OCI-LY7 (cell line): ENCODE measurements at places on chromosomes 1 and 21. TPM values are rescaled to one million over a fixed set of nuclear protein-coding genes. Genes with fewer than 3 reads are reported as not detected.

PCNX2 gene
- 26.9 and 30.6 TPM in 2 replicates for total RNA-seq

RABGGTB gene
- 144 and 165 TPM in 2 replicates for total RNA-seq

PPP1R12B gene
- total RNA-seq, result 23.5 and 24.0 TPM in 2 replicates

L1TD1 gene
- total RNA-seq, result not detected in 2 replicates

ATAD3C gene
- total RNA-seq, result 2.1 and 3.0 TPM in 2 replicates

C1orf56 gene
- 0.25 TPM in 1 of 2 replicates, not detected in the other for total RNA-seq

ADCY10 gene
- 0.15 TPM in 1 of 2 replicates, not detected in the other for total RNA-seq

PPM1J gene
- total RNA-seq, result 3.7 and 4.2 TPM in 2 replicates

NENF gene
- 12.7 and 15.0 TPM in 2 replicates for total RNA-seq

GRCh38 chr1:215710036-215710898 lies 143.2 kb downstream of the KCTD3 start:
- DNase-seq, result peak; percentile 58

GRCh38 chr1:203954788-203955552 lies 93.6 kb downstream of the SNRPE start:
- DNase-seq, result peak; percentile 78

GRCh38 chr1:201143726-201144635 lies 10.3 kb downstream of the TMEM9 start:
- no peak for DNase-seq

GRCh38 chr1:32753532-32754316 lies 51.2 kb upstream of the SYNC start:
- DNase-seq, result peak; percentile 76

- no peak for DNase-seq
These were observed 37.9 kb downstream of the TMPRSS2 start for GRCh38 chr21:41470054-41470453.

- DNase-seq, result no peak
These were observed 34.9 kb upstream of the CACNA1E start for GRCh38 chr1:181448461-181448860.

DNA sequence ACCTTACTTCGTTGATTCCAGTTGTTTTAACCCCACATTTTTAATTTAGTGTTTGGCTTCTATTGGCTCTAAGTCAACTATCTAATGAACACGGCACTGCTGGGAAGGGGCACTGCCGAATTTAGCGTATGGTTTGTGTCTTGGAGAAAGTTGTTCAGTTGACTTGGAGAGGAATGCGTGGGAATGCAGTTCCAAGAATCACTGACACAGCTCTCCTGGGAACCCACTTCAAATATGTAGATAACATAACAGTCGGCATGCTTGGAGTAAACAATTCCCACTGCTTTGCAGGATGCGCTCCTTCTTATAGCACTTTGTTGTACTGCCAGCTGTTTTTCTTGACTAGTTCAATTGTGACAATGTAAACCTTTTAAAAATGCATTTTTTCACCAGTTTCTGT lies 104.3 kb downstream of the RYR2 start:
- no peak for DNase-seq

DNA sequence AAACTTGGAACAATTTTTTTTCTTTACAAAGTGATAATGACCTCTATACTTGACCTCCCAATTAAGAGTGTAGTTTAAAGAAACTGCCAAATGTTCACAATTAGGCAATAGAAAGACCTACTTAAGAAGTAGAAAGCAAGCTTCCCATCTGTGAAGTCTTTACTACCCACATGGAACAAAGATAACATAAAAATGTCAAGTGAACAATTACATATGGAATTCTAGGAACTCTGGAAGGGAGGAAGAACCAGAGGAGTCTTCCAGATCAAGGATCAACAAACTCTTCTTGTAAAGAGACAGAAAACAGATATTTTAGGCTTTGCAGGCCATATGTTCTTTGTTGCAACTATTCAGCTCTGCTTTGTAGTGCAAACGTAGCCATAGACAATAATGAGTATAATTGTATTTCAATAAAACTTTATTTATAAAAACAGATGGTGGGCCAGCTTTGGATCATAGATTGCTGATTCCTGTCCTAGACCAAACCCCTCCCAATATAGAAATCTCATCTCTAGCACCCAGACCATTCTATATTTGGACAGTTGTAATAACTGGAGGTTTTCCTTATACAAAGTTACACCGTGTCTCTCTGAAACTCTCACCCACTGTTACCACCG lies 68.4 kb upstream of the MAGI3 start:
- no peak for DNase-seq

DNA sequence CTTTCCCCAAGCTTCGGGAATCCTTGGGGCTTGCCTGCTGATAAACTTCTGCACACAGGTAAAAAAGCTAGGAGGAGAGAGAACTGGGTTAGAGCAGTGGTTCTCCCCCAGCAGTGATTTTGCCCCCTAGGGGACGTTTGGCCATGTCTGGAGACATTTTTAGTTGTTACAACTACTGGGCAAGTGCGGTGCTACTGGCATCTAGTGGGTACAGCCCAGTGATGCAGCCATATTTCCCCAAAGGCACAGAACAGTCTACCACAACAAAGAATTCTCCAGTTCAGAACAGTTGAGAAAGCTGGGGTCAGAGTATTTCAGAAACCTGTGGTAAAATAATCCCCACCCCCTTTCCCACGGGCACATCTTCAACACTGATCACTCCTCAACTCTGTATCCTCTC lies 41.3 kb downstream of the LRRC71 start:
- peak; percentile 59 for DNase-seq

GRCh38 chr21:45019887-45020537 lies 54.4 kb upstream of the ADARB1 start:
- no peak for DNase-seq

DNA sequence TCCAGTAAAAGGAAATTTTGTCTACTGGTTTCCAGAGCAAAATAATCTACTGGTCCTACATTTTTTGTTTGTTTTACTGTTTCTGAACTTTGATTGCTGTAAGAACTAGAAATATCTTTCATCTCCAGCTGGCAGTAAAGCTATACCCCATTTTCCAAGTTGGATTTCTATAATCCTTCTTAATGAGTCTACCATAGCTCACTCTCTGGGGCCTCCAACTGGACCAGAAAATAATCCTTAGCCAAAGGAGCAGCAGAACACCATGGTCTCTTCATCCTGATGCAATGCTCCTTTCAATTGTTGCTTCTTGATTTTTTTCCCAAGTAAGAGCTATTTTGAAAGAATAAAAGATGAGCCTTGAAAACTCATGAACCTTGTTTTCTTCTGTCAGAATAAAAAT lies 110.0 kb upstream of the COL11A1 start:
- DNase-seq, result no peak

DNA sequence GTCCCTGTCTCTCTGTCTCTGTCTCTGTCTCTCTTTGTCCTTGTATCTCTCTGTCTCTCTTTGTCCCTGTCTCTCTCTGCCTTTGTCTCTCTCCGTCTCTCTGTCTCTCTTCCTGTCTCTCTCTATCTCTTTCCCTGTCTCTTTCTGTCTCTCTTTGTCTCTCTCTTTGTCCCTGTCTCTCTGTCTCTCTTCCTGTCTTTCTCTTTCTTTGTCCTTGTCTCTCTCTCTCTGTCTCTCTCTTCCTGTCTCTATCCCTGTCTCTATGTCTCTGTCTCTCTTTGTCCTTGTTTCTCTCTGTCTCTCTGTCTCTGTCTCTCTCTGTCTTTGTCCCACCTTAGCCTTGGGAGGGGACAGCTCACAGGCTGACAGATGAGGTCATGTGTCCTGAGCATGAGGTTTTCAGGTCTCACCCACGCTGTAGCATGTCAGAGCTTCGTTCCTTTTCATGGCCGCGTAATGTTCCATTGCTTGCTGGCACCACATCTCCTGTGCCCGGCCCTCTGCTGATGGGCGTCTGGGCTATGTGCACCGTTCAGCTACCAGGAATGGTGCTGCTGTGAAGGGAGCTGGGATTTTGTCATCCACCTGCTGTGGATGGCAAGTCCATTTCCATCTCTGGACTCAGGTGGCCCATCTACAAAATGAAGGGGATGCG lies 27.6 kb downstream of the TP73 start:
- DNase-seq, result no peak

DNA sequence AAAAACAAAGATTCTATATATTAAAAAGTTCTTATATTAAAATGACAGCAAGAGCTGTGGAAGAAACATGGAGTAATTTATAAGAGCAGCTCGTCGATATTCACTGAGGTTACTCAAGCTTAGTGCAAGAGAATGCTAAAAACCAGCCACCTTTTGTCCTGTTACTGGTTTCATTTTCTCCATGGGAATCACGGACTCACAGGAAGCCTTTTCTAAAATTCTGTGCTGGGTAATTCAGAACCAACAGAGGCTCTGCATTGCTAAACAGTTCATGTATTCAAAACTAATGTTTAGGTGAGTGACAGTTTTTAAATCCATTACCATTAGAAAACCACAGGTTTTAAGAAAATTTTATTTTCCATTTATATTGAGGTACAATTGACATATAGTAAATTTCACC lies 147.8 kb upstream of the MAP1LC3C start:
- no peak for DNase-seq

- peak; percentile 61 for DNase-seq
These were observed 5.6 kb upstream of the KCNA10 start for GRCh38 chr1:110524311-110525248.

DNA sequence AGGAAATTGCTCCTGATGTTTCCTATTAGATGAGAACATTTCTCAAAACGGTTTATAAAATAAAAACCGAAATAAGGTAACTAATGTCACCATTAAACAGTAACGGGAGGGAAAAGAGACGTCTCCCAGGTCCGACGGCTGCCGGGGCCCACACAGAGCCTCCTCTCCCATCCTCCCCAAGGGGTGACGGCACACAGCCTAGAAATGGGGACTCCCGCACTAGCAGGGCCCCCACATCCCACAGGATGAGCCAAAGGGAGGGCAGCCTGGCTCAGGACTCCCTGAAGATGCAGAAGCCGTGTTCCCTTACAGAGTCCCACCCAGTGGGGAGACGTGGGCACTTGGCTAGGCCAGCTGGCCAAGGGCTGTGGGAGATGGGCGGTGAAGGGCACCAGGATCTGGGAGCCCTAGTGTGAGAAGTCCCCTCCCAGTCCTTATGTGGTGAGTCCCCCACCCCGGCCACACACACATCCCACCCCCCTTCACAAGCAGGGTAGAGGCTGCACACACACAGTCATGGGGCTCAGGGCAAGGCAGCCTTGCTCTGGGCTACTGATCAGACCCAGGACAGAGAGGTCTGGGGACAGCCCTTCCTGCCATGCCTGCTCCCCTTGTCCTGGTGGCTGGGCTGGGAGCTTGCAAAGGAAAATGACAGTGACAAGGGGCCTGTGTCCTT lies 3.3 kb downstream of the KRTAP10-3 start:
- no peak for DNase-seq

GRCh38 chr1:169288011-169288414 lies 79.6 kb downstream of the NME7 start:
- DNase-seq, result no peak
